ENCODE measurements at places on chromosomes 1 and 21.

DNA sequence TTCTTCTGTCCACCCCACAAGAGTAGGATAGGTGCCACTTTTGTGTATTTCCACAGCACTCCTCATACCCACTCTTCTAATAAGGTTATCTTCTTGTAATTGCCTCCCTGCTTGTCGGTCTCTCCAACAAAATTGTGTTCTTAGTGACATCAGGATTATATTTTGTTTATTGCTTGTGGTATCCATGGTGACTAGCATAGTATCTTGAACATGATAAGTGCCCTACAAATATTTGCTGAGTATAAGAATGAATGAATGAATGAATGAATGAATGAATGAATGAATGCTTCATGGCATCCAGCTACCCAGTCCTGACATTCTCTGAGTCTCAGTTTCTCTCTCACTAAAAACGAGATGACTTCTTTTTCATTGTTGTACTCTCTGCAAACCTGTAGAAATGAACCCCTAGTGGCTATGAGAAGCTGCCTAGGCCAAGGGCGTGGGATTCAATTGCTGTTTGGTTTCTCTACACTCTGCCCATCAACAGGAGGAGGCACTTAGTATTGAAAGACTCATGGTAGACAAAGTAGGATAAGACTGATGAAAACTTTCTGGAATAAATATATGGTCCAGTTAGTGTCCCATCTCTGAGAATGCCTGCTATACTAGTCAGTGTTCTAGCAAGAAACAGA is 121.0 kb downstream of the TMEM53 start:
- DNase-seq: no peak

DNA sequence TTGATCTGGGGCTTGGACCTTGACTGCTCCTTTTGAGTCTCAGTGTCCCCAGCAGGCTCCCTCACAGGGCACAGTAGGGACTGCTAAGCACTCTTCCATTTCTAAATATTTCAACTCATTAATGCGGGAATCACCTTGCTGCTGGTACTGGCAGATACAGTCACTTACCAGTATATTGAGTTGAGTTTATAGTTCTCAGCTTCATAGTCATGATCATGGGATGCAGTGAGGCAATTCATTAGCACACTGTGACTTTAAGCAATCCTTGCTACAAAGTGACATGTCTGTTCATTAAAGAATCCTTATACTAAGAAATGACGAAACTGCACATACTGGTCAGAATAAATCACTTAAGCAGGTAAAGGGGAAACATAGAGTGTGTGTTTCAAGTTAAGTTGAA is 240.8 kb downstream of the SPATA17 start:
- DNase-seq: no peak

GRCh38 chr1:101217148-101217547 is 19.7 kb upstream of the S1PR1 start:
- DNase-seq: no peak

GRCh38 chr1:180586671-180587155 is 27.9 kb downstream of the OVAAL start:
- no peak for DNase-seq

GRCh38 chr21:15063814-15064575 is 805 bp downstream of the NRIP1 start:
- DNase-seq: no peak

GRCh38 chr1:6893388-6893787 is 108.1 kb downstream of the CAMTA1 start:
- no peak for DNase-seq

GRCh38 chr1:15851210-15852035 is 3.9 kb downstream of the SPEN start:
- DNase-seq: no peak

GRCh38 chr1:54274448-54274847 is 74.5 kb downstream of the MRPL37 start:
- DNase-seq: no peak

DNA sequence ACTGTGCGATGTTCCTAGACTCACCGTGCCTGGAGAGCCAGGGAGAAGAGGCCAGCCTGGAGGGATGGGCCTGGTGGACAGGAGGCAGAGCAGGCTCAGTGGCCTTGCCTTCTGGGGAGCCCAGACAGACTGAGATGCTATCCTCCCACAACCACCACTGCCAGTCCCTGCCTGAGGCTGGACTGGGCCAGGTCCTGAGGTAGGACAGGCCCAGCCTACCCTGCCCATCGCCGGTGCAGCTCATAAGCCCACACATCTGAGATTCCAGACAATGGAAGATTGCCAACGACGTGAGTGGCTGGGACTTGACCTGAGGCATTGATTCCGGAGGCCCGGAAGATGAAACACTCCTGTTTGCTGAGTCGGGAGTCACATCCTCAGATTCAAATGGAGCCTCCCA is 5.8 kb downstream of the CLEC20A start:
- no peak for DNase-seq

DNA sequence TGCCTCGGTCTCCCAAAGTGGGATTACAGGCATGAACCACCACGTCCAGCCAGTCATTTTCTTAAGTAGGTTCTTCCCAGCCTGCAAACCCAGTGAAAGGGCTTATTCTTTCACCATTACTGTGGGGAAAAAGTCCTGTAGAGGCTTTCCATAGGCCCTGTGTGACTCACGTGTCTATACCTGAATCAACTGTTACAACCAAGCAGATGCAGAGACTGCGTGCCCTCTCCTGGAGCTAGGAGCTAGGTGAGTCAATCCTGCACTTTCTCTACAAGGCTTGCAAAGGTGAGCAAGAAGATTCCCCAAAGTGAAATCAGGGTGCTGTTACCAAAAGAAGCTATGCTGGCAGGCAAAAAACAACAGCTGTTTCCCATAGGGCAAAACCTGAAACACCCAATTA is 13.8 kb upstream of the MPZL1 start:
- DNase-seq: no peak

- DNase-seq: no peak
Observed at GRCh38 chr1:117177376-117177775, 33.4 kb downstream of the VTCN1 start.

- DNase-seq: no peak
Observed at GRCh38 chr1:3007298-3008147, 13.7 kb upstream of the ACTRT2 start.

GRCh38 chr1:89833183-89834082 is 12.6 kb downstream of the LRRC8D start:
- DNase-seq: no peak

- no peak for DNase-seq
Observed at GRCh38 chr21:34148419-34148804, 75.0 kb downstream of the MRPS6 start.

DNA sequence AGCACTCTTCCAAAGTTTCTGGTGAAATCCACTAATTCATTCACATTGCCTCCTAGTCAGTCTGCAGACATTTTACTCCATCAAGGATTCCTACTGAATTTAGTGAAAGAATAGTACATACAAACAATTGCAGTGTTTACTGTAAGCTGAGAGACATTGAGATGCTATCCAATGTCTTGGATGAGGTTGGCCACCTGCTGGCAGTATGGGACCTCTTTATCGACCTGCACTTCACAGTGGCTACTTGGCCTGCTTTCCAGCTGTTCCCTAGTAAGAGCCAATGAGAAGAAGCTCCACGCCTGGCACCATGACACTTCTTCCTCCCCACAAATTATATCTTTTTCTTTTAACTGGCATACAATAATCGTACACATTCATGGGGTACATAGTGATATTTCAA is 51.5 kb upstream of the LRIF1 start:
- DNase-seq: no peak

DNA sequence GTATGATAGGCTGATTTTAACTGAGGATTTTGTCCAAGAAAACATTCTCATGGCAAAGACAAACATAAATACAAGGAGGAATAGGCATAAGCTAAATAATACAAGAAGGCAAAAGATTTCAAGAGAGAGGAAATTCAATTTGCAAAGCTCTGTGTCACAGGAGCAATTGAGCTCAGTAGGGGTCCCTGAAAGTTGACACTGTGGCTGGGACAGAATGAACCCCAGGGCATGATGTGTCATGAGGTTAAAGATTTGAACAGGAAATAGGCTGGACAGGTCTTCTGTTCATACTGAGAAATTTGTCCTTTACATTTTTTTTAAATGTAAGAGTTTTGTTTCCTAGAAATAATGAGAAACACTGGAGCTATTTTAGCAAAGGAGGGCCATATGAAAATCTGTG is 555.4 kb upstream of the NEGR1 start:
- no peak for DNase-seq

DNA sequence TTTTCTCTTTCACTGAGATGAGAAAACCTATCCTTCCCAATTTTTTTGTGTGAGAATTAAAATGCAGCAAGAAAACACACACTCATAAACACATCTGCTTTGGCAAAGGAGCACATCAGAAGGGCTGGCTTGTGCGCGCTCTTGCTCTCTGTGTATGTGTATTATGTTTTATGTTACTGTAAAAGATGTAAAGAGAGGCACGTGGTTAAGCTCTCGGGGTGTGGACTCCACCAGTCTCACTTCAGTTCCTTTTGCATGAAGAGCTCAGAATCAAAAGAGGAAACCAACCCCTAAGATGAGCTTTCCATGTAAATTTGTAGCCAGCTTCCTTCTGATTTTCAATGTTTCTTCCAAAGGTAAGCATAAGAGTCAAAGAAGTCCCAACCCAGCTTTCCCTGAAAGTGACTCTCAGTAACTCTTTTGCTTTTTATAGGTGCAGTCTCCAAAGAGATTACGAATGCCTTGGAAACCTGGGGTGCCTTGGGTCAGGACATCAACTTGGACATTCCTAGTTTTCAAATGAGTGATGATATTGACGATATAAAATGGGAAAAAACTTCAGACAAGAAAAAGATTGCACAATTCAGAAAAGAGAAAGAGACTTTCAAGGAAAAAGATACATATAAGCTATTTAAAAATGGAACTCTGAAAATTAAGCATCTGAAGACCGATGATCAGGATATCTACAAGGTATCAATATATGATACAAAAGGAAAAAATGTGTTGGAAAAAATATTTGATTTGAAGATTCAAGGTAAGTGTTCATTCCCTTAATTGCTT is at the start of gene CD2:
CD2 (plus strand) TSS at position 233 of the 780 bp plus-strand sequence; CDS start at position 296, 63 bp downstream.
- DNase-seq: no peak

GRCh38 chr1:82783044-82783443 is 982.3 kb downstream of the ADGRL2 start:
- DNase-seq: no peak

DNA sequence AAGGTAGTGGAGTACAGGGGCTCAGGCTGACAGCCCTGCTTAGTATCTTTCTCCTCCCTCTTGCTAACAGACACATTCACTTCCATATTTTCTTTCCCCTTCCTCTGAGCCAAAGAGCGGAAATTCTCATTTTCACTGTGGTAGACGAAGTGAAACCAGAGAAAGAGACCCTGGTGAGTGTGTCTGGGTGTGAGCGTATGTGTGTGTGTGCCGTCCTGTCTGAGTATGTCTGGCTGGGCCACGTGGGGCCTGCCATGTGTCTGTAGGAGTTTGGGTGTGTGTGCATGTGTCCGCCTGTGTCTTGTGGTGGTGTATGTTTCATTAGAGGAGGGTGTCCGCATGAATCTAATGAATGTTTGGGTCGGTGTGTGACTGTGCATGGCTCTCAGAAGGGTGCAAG is 1.7 kb downstream of the COL8A2 start:
- DNase-seq: no peak

DNA sequence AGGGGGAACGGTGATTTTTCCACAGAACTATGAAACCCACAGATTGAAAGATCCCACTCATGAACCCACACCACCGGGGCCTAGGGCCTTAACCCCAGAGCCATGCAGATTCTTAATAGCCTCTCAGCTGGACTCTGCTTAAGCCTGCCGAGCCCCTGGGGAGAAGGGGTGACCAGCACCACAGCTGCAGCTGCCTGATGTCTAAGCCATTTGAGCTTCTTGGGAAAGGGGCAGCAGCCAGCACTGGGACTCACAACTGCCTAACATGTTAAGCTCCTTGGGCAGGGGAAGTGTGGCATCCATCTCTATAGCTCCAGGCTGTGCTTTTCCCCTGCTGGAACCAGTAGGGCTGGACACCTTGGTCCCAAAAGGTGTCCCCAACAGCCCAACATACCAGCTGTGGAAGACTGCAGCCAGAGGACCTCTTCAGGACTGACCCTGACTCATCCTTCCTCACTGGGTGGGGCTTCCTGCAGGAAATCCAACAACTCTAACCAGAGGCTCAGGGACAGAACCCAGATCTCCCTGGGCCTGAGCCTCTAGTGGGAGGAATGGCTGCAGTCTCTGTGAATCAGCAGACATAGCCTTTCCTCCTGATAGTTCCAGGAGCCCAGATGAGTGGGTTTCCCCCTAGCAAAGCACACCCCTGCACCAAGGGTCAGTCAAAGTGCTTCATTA is 34.6 kb upstream of the FMO3 start:
- DNase-seq: no peak

- DNase-seq: no peak
Observed at GRCh38 chr21:25862596-25862995, 127.8 kb downstream of the GABPA start.

DNA sequence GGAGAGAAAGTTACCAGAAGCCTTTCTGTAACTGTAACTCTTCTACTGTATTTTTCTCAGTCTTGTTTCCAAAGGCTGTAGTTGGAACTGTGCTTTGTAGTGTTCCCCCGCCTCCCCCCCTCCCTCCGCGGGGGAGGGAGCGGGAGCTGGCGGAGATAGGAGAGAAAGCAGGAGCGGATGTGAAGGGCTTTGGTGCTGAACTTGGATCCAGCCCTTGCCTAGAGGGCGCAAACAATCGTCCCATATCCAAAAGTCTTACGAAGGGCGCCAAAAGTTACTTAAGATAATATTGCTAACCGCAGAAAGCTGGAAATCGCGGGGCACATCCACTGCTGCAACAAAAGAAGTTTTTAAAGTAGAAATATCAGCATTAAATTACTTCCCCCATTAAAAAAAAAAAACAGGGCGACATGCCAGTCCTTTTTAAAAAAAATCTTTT is 2.4 kb upstream of the NFIA start:
- no peak for DNase-seq

DNA sequence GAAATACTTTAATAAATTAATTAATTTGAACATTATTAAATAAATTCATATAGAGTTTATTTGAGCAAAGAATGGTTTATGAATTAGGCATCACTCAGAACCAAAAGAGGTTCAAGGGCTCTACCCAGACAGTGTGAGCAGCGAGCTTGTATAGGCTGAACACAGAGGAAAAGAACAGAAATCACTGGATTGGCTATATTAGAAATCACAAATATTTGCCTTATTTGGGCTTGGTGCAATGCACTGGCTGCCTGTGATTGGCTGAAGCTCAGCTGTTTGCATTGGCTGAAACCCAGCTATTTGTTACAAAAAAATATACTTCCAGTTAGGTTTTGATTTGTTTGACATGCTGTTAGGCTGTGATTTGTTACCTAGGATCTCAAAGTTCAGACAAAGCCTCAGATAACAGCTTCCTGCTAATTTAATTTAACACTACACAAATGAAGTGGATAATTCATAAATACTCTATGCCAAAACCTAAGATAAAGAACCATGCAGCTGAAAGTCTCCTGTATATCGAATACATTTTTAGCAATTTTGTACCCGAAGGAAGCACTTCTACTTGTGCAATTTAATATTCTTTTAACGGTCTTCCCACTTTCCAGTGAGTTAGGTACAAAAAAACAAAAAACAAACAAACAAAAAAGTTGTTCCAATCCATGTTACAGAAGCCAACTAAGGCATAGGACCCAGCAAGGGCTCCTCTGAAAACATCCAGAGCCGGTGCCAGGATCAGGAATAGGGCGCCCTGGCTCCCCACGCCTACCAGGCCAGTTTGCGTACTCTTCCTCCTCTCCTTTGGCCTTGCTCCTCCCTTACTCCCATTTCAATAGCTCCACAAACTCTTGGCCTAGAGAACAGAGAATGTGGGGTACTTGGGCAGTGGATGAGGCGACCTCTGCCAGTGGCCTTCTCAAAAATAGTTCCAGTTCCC is 179.1 kb downstream of the DUSP10 start:
- no peak for DNase-seq

- DNase-seq: no peak
Observed at GRCh38 chr21:42381347-42381984, 14.4 kb downstream of the TMPRSS3 start.

- no peak for DNase-seq
Observed at GRCh38 chr1:169451218-169451824, 24.0 kb upstream of the CCDC181 start.

Data from stimulated activated CD8-positive, alpha-beta memory T cell treated with anti-CD3 and anti-CD28 coated beads, Interleukin-15, amount 100 ng/mL, for 4 hours (primary cell).